ENCODE measurements at places on chromosomes 5 and 9. TPM values are rescaled to one million over a fixed set of nuclear protein-coding genes. Genes with fewer than 3 reads are reported as not detected.
A peak's percentile ranks its signal among the peaks of the same experiment; 100 is the strongest.

DNA sequence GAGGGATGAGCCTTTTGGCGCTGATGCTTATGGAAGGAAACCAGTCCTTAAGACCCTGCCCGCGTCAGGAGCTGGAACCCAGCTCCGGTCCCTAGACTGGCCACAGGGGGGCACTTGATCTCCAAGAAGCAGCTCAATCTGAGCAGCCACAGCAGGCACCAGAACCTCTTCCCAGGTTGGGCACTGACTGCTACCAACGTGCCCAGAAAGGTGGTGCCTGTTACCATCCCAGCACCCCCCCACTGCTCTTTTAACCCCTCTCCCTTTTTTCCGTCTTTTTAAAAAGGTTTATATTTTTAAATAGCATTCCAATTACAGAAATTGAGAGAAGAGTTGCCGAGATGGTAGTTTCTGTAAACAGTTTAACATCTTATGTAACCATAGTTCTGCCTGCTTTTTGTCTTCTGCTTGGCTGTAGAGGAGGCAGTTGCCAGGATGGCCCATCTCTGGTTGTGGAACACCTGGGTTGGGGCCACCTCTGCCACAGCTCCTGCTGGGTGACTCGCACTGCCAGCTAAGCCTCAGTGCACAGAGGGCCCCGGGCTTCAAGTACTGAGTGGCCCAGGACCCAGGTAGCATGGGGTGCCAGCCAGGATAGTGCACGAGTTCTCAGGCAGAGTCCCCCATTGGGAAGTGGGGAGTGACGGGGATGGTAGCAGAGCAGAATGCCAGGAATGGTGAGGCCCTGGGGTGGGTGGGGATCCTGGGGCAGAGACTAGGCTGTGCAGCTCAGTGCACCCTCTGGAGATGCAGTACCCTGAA lies 62.8 kb downstream of the PFDN1 start:
- H3K4me1 ChIP-seq = peaks cover 21% of the 10 kb centered on the region
- DNase-seq = peak; percentile 65
- no peaks in the 10 kb centered on the region for H3K27me3 ChIP-seq
- no peaks in the 10 kb centered on the region for H3K36me3 ChIP-seq

GRAMD2B gene
- 12.1 TPM for total RNA-seq

DNA sequence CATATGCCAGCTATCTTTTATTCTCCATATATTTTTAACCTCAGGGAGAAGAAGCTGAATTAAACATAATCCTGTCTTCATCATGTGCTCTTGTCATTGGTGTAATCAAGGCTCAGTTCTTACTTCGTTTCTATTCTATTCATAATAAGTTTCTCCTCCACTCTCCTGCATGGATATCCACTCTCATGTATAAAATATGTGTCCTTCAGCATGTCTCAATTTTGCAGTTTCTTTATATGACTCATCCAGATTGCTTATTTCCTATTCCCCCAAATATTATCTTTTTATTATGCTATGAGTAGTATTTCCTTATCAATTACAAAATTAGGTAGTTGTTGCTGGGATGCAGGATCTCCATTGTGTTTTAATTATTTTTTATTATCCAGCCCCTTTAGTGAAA lies 643.7 kb upstream of the ACO1 start:
- H3K36me3 ChIP-seq = no peaks in the 10 kb centered on the region
- no peaks in the 10 kb centered on the region for H3K27me3 ChIP-seq
- DNase-seq = no peak
- no peaks in the 10 kb centered on the region for H3K4me1 ChIP-seq

BSPRY gene
- not detected for total RNA-seq

DNA sequence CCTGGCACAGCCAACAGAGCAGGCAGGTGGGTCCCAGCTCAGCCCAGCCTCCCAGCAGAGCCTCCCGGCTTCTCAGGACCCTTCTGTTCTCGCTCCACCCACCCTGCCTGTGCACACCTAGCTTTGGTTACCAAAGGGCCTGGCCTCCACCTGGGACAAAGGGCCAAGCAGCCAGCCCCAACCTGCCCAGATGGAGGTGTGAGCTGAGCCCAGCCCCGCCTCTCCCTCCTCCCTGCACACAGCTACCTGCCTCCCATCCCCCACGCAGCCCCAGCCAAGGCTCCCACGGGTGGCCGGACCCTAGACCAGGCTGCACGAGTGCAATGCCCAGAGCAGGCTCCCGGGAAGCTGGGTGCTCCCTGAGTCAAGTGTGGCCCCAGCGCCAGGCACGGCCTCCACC lies 5.6 kb downstream of the TPRN start:
- no peak for DNase-seq
- H3K4me1 ChIP-seq = peaks cover 4% of the 10 kb centered on the region
- peaks cover 15% of the 10 kb centered on the region for H3K36me3 ChIP-seq

BAAT gene
- not detected for total RNA-seq

DNA sequence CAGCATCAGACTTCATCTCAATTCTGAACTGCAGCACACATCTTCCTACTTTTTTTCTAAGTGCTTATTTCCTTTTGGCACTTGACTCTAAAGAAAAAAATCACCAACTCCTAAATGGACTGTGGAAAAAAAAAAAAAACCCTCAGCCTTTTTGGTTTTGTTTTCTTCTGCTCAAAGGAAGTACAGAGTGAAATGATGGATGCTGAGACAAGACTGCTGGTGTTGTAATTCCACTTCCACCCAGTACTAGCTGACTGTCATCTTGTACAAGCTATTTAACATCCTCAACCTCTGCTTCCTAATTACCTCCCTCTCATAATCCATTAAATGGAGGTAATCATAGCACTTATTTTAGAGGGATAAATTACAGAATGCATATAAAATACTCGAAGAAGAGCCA lies 171.5 kb upstream of the GNA14 start:
- H3K27ac ChIP-seq = no peak overlapping the region
- no peaks in the 10 kb centered on the region for H3K27me3 ChIP-seq
- no peaks in the 10 kb centered on the region for H3K36me3 ChIP-seq
- no peak overlapping the region for H3K4me3 ChIP-seq
- peaks cover 2% of the 10 kb centered on the region for H3K4me1 ChIP-seq

DNA sequence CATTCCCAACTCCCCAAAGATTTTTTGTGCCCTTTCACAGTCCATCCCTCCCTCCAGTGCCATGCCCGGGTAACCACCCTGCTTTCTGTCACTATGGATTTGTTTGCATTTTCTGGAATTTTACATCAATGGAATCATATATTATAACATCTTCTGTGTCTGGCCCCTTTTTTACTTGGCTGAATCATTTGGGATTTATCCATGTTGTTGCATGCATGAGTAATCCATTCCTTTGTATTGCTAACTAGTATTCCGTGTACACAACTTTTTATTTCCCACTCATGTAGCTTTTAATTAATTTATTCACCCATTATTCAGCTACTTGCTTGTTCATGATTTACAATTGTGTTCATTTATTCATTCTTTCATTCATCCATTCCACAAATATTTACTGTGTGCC lies 94.1 kb downstream of the FGF18 start:
- H3K4me3 ChIP-seq = no peak overlapping the region
- DNase-seq = peak; percentile 17
- H3K4me1 ChIP-seq = no peaks in the 10 kb centered on the region
- H3K27me3 ChIP-seq = no peaks in the 10 kb centered on the region

- no peak overlapping the region for H3K4me3 ChIP-seq
- H3K27me3 ChIP-seq = no peaks in the 10 kb centered on the region
- H3K36me3 ChIP-seq = no peaks in the 10 kb centered on the region
- peaks cover 2% of the 10 kb centered on the region for H3K4me1 ChIP-seq
- no peak overlapping the region for H3K27ac ChIP-seq
- DNase-seq = no peak
Observed at GRCh38 chr5:160119905-160120266, 636 bp upstream of the PWWP2A start.

LHX6 gene
- not detected for total RNA-seq

DNA sequence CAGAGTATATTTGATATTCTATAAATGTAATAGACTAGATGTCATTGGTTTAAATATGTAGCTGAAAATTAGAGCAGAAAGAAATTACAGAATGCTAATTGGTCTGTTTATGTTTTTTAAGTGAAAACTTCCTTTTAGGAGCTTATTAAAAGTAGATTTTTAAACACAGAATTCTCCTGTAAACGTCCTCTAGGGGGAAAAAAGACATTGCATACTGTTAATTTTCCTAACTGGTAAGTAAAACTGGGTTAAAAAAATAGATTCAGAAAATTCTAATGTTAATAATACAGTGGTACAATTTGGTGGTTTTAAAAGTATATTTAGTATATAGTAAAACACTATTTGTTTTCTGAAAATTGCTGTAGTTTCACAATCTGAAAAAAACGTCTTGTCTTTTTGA lies 59.8 kb downstream of the ZCCHC7 start:
- H3K4me1 ChIP-seq = no peaks in the 10 kb centered on the region
- DNase-seq = no peak

DNA sequence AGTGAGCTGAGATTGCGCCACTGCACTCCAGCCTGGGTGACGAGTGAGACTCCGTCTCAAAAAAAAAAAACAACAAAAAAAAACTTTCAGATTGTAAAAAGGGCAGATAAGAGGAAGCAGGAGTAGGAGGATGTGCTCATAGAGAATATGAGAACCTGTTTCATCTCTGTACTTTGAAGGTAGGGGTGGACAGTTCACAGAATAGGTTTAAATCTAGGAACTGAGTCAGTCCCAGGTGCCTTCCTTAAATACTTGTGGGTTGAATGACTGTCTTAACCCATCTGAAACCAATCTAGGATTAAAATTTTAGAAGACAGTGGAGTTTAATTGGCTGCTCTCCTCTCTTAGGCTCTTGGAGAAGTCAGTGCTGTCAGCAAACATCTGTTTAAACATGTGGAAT lies 12.4 kb downstream of the POLK start:
- no peak overlapping the region for H3K4me3 ChIP-seq
- H3K27me3 ChIP-seq = no peaks in the 10 kb centered on the region

- no peaks in the 10 kb centered on the region for H3K4me1 ChIP-seq
- DNase-seq = no peak
- no peaks in the 10 kb centered on the region for H3K27me3 ChIP-seq
- H3K4me3 ChIP-seq = no peak overlapping the region
Observed at GRCh38 chr9:77194423-77194822, 17.1 kb downstream of the VPS13A start.

DNA sequence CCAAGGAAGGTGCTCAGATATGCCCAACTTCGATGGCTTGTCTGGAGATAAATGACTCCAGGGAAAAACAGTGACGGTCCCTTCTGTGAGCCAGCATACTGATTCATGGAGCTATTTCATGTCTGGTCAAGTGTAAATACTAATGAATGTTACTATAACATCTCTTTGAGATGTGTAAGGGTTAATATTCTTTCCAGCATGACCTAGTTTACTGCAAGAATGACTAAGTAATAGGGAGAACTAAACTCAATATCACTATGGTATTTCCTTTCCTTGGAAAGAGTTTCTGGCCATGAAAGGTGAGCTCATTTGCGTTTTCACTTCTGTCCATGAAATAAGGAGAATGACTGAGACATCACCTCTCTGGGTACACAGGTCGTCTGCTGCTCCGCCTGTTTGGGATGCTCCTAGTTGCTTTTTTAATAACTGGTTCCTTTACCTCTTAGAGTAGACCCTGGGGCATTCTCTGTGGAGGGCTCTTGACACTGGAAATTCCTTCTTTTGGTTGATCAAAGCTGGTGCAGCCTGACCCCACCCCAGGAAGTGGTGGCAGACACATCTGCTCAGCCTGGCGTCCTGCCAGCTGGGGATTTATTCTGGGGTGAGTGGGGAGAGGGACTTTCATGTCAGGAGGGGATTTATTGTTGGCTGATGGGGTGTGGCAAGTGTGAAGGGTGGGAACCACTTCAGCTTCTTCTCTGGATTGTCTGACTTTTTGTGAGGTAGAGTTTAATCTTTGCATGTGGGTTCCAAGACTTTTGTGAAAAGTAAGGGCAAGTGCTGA lies 250.0 kb upstream of the MPDZ start:
- peak; percentile 39 for DNase-seq
- no peaks in the 10 kb centered on the region for H3K36me3 ChIP-seq
- no peak overlapping the region for H3K4me3 ChIP-seq
- H3K4me1 ChIP-seq = no peaks in the 10 kb centered on the region
- no peak overlapping the region for H3K27ac ChIP-seq
- no peaks in the 10 kb centered on the region for H3K27me3 ChIP-seq

GEMIN5 gene
- total RNA-seq = 12.1 TPM

- H3K36me3 ChIP-seq = no peaks in the 10 kb centered on the region
- no peaks in the 10 kb centered on the region for H3K4me1 ChIP-seq
- H3K4me3 ChIP-seq = no peak overlapping the region
- H3K27me3 ChIP-seq = no peaks in the 10 kb centered on the region
- no peak overlapping the region for H3K27ac ChIP-seq
Observed at GRCh38 chr9:78040726-78041125, 9.1 kb upstream of the GNAQ start.

GRCh38 chr5:86909418-86910295 lies 291.9 kb downstream of the COX7C start:
- DNase-seq = peak; percentile 81
- no peak overlapping the region for H3K27ac ChIP-seq
- no peak overlapping the region for H3K4me3 ChIP-seq
- H3K4me1 ChIP-seq = peaks cover 8% of the 10 kb centered on the region
- H3K36me3 ChIP-seq = no peaks in the 10 kb centered on the region
- H3K27me3 ChIP-seq = no peaks in the 10 kb centered on the region

DNA sequence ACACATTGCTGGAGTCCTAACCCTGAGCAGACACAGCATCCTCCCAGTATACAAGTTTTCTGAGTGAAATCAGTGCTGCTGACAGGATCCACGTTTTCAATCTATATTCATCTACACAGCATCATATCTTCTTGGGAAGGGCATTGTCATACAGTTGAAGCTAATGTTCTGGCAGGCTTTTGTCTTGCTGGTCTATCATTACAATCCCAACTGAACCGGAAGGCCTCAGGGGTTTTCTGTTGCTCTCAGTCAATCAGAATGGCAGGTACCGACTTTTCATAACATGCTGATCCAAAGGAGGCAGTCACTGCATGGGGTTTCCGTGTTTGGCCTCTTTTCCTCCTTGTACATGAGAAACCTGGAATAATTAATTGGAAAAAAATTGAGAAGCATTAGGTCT lies 2118.8 kb upstream of the WWC1 start:
- no peaks in the 10 kb centered on the region for H3K27me3 ChIP-seq
- DNase-seq = no peak
- no peak overlapping the region for H3K27ac ChIP-seq
- no peaks in the 10 kb centered on the region for H3K4me1 ChIP-seq

GRCh38 chr5:98320343-98320742 lies 453.1 kb upstream of the RGMB start:
- H3K4me3 ChIP-seq = no peak overlapping the region
- no peak overlapping the region for H3K27ac ChIP-seq
- H3K4me1 ChIP-seq = no peaks in the 10 kb centered on the region
- DNase-seq = no peak
- H3K27me3 ChIP-seq = no peaks in the 10 kb centered on the region

GRCh38 chr5:179298181-179298993 lies 46.9 kb downstream of the ADAMTS2 start:
- H3K27ac ChIP-seq = no peak overlapping the region
- no peaks in the 10 kb centered on the region for H3K36me3 ChIP-seq
- peaks cover 11% of the 10 kb centered on the region for H3K4me1 ChIP-seq
- H3K4me3 ChIP-seq = no peak overlapping the region
- no peaks in the 10 kb centered on the region for H3K27me3 ChIP-seq
